Mesenchymal stem cell (in vitro differentiated cells and primary cell): ENCODE measurements at places on chromosomes 3 and 15.

GRCh38 chr3:128559486-128560225 is 66.7 kb upstream of the GATA2 start:
- no peak for DNase-seq

- no peak for DNase-seq
Observed at GRCh38 chr3:102079809-102080197, 230.5 kb downstream of the NFKBIZ start.

DNA sequence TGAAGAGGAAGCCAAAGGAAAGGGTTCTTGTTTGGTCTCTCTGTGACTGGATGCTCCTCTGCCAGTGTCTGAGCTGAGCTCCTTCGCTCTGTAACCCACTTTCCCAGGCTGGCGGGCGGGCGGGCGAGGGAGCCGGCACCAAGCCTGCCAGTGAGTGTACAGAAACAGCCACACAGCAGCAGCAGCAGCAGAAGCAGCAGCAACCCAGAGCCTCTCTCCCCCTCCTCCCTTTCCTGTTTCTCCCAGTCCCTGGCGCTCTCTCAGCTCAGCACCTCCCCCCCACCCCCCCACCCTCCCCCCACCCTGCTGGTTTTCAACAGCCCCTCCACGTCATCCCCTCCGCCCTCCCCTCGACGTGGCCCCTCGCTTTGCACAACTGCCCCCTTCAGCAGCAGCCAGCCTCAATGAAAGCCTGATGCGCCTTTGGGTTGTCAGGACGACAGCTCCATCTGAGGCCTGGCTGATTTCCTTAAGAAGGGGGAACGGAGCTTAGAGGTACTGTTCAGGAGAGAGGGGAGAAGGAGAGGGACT is at the start of gene LSAMP:
Gene LSAMP, minus strand, starts transcription at position 177 of the 531 bp plus-strand sequence.
- DNase-seq: peak; percentile 60

- DNase-seq: no peak
Observed at GRCh38 chr3:42771271-42771670, 1.8 kb downstream of the CCDC13 start.

DNA sequence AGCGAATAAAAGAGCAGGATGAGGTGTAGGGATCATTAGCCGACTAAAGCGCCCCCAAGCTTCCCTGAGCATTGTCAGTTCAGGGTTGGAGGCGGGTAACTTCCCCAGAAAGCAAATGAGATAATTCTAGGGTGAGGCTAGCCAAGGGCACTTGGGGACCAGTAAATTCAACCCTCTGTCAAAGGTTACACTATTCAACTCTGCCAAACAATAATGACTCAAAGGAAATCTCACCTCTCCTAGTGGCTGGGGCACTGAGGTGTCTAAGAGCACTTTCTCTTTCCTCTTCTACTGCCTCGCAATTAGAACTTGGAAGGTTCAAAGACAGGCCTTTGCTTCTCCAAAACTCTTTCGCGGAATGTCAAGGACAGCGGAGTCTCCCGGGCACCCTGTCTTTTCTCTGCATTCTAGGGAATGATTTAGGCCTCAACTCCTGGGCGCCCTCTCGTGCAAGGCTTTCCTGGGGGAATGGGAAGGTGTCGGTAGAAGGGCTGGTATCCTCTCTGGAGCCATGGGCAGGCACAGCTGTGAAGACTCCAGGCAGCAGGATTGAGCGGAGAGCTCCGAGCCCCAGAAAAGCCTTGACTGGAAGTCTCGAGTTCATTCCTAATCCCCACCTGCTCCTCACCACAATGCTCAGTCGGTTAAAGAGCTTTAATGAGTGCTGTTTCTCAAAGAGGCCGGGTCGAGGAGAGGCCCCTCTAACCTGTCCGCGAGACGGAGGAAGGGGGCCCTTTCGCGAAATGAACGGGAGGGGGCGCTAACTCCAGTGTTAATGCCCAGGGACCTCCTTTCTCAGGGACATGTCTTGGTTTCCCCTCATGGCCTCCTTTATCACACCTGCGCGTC is 21.9 kb downstream of the ZIC4 start:
- DNase-seq: no peak

- DNase-seq: peak; percentile 52
Observed at GRCh38 chr3:98556164-98557130, 24.7 kb downstream of the GPR15 start.

GRCh38 chr3:127394984-127395662 is 107.3 kb upstream of the PRR20G start:
- no peak for DNase-seq

DNA sequence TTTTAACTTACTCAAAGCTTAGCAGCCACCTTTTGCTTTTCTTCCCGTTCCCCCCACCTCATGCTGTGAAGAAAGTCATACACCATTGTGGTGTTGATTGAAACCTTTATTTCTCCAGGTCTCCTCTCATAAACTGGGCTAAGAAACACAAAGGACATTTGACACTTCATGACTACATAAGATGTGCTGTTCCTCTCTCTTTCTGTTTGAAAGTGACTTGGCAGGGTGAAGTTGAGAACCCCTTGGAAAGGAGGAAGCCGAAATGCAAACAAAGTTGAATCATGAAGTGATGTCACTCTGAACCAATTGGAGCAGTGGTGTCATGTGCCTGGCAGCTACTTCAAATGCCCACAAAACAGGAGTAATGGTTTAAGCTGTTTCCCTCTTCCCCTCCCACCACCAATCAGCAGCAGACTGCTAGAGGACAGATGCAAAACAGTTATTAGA is 174.7 kb downstream of the IGF1R start:
- peak; percentile 82 for DNase-seq

DNA sequence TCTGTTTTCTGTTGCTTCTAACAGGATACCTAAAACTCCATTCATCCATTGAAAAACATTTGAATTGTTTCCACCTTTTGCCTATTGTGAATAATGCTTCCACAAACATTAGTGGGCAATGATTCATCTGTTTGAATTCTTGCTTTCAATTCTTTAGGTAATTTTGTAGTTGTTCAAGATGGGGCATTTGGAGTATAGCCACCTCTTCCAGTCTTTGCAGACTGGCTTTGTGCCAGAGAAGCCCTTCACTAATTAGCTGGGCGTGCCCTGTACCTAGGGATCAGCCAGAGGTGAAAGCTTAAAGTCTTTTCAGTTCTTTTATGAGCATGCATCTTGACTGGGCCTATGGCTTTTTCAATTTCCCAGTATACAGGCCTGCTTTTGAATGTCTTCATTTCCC is 10.9 kb downstream of the RTP1 start:
- no peak for DNase-seq

GRCh38 chr3:174619239-174619638 is 239.9 kb upstream of the NAALADL2 start:
- DNase-seq: no peak

- DNase-seq: no peak
Observed at GRCh38 chr3:36827133-36827532, 62.8 kb upstream of the DCLK3 start.

DNA sequence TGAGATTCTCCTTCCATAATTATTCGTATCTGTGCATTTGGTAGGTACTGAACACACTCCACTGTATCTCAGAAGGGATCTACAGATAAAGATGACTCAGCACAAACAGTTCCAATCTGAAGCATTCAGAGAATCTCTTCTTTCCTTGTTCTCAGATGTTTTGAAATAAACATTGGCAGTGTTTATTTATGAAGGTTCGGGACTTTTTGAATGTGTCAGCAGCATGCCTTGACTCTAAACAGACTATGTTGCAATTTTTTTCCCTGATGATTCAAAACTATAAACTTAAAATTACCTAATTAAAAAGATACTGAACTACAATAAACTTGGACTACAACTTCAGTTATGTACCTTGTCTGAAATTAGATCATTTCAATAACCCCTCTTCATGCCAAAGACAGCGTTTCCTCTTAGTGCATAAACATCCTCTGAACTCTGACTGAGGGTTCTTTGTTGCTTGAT is 612.9 kb upstream of the TBL1XR1 start:
- peak; percentile 96 for DNase-seq

DNA sequence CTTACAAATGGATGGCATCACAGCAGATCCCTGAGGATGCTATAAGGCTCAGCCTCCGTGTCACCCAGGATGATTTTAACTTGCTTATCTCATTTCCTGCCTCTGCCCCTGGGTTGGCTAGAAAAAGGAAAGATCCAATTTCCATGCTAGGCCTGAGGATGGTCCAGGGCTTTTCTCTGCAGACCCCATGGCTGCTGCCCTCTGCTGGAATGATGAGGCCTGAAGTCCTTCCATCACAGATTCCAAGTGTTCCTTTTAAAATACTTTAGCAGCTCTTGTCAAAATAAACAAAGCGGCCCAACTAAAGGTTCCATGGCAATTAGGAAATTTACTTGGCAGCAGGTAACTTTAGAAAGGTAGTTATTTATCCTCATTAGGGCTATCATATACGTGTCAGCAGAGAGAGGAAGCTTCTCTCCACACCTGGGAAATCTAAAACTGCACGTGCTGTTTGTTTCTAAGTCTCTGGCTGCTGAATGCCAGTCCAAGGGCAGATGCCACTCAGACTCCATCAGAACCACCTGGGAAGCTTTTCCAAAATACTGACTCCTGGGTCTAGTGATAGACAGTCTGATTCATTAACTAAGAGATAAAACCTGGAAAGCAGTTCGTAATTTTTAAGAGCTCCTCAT is 401.9 kb upstream of the IL12A start:
- peak; percentile 28 for DNase-seq

- DNase-seq: no peak
Observed at GRCh38 chr3:128448491-128448890, 18.2 kb downstream of the DNAJB8 start.

- DNase-seq: peak; percentile 44
Observed at GRCh38 chr3:45067941-45068340, 41.8 kb downstream of the CLEC3B start.

DNA sequence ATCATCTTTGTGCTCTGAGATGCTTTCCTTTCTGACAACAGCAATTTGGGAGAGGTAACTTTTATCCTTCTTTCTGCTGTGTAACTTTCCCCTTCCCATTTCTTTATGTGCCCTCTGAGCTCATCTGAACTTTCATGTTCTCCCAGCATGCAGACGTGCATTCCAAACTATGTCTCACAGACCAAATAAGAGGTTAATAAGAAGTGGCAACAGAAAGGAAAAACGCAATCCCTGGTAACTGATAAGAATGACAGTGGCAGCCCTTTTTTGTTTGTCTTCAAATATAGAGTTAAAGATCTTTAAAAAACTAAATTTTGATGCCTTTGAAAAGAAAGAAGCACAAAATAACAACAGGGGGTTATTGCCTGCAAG is 533.4 kb downstream of the FOXP1 start:
- DNase-seq: peak; percentile 84

GRCh38 chr3:64084640-64085039 is 61.3 kb upstream of the PSMD6 start:
- peak; percentile 74 for DNase-seq

GRCh38 chr3:36969540-36970432 is 23.1 kb downstream of the EPM2AIP1 start:
- DNase-seq: peak; percentile 82

GRCh38 chr3:31432897-31433678 is 99.6 kb upstream of the STT3B start:
- peak; percentile 68 for DNase-seq

DNA sequence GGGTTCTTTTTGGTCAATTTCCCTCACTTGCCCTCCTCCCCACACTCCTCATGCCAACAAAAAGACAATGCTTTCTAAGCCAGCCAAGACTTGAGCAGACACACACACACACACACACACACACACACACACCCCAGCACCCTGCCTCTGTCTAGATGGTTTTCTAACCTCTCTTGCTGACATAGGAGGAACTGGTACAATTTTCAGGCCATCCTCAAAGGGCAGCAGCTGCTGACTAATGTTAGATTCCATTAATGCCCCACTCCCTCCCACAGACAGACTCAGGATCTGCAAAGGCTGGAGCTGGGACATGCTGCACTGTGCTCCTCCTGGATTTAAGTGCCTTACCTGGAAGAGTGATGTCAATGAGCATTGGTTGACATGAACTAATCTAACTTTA is 438.4 kb downstream of the OCA2 start:
- no peak for DNase-seq

- DNase-seq: peak; percentile 21
Observed at GRCh38 chr3:63067999-63068645, 192.9 kb upstream of the CADPS start.

GRCh38 chr15:75712668-75713337 is at the start of gene CSPG4:
Gene CSPG4 (minus strand): TSS chr15:75712848. CDS start chr15:75712755, 93 bp downstream.
- DNase-seq: peak; percentile 71

GRCh38 chr3:186067360-186068242 is 41.3 kb downstream of the ETV5 start:
- DNase-seq: no peak

- DNase-seq: no peak
Observed at GRCh38 chr15:39413558-39413957, 167.3 kb upstream of the THBS1 start.

GRCh38 chr3:123521179-123521969 is 63.5 kb downstream of the HACD2 start:
- DNase-seq: no peak

DNA sequence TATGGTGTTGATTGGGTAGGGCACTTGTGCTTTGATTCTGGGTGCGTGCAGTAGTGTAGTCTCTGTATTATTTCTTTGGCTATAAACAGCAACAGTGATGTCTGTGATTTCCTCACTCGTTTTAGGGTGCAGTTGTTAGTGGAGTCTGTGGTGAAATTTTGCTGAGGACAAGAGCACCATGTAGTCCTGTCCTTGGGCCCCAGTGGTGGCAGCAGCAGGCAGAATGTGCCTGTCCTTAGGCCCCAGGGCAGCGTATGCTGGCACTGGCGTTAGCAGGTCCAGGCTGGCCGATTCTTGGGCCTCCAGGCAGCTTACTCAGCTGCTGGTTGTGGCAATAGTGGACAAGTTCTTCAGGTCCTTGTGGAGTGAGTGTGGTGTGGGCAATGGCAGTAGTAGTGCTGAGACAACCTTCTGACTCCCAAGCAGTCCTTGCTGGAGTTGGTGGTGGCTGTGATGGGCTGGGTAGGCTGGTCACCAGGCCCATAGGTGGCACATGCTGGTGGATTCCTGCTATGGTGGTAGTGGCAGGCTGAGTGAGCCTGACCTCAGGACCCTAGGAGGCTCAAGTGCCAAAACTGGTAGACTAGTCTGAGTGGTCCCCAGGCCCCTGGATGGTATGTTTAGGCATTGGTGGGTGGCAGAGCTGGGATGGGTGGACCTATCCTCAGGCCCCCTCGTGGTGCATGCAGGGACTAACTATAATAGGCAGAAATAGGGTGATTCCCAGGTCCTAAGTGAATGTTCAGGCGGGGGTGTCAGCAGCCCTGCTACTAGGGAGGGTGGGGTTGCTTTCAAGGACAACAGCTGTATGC is 56.3 kb downstream of the TNFAIP8L3 start:
- DNase-seq: no peak

GRCh38 chr3:133271539-133271938 is 128.3 kb upstream of the BFSP2 start:
- DNase-seq: no peak

- DNase-seq: no peak
Observed at GRCh38 chr3:186896006-186896405, 34.3 kb upstream of the ST6GAL1 start.
